ENCODE measurements at places on chromosomes 1 and 21.

- no peak for DNase-seq
These were observed 14.1 kb upstream of the TNR start for GRCh38 chr1:175757381-175758015.

GRCh38 chr1:61616830-61617229, 108.1 kb downstream of the TM2D1 start:
- no peak for DNase-seq

- no peak for DNase-seq
These were observed 33.0 kb downstream of the ETS2 start for GRCh38 chr21:38838598-38839327.

GRCh38 chr1:200206340-200206739, 178.8 kb downstream of the NR5A2 start:
- peak; percentile 0 for DNase-seq

- no peak for DNase-seq
These were observed 25.7 kb downstream of the GLMN start for GRCh38 chr1:92273039-92273438.

GRCh38 chr1:17251246-17251645, 2.3 kb downstream of the PADI3 start:
- DNase-seq = no peak

DNA sequence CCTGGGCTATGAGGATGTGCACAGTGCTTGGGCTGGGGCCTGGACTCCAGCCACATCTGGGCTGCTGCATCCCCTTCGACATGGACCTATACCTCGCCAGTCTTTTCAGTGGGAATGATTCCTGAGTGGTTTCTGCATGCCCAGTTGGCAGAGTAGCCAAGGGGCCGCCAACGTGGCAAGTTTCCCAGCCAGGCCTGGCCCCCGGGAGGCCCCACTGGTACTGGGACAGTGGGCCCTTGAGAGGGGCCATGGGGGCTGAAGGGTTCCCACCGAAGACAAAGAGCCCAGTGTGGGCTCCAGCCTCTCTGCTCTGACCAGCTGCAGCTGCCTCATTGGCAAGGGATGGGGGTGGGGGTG, 15.4 kb downstream of the RAP1GAP start:
- no peak for DNase-seq

DNA sequence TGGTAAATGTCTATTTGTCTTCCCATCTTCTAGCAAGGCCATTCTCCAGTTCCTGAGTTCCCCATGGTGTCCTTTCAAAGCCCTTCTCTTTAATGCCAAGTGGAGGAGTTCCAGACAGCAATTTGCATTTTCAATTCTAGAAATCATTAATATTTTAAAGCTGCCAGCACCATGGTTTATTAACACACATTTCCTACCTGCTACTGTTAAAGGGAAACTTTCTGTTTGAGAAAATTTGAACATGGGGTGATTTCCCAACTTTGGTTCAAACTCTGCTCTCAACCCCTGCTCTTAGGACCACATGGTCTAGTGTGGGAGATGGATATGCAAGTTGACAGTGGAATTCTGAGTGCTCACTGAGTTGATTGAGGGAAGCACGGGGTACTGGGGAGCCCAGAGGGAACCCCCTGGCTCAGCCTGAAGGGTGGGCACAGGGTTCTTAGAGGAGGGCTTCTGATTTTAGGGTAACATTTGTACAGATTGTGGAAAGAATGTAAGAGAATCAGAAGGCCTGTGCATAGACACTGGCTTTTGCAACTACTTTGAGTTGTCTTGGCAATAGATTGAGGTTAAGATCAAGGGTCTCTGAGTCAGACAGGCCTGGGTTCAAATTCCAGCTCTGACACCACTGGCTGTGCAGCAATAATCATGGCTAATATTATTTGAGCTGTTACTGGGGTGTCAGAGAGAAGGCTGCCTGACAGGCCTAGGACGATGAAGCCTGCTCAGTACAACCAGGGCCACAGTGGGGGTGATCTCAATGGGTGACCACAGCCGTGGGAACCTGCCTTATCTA, 97.8 kb downstream of the BEND5 start:
- no peak for DNase-seq

- DNase-seq = no peak
These were observed 43.8 kb downstream of the BATF3 start for GRCh38 chr1:212655668-212656440.

Measured in SW 1271 (cell line).